ENCODE measurements at places on chromosomes 12 and 14.

GRCh38 chr12:131861261-131862083 is 33.0 kb upstream of the ULK1 start:
- no peak for DNase-seq

GRCh38 chr12:68416826-68417225 is 84.7 kb upstream of the MDM1 start:
- no peak for DNase-seq

DNA sequence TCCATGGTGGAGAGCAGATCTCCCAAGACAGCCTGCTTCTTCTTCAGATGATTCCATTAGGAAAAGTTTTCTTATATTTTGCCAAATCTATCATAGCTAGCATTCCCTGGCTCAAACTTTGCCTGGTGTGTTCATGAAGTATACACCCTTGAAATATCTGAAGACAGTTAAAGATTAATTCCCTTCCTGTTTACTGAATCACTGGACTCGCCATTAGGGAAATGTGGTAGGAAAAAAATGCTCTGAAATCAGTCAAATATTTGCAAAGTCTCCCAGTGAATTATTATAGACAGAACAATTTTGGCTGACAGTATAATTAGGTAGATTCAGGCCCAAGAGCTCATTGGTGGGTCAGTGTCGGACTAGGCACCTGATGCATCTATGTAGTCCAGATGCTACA is 86.5 kb downstream of the PDZRN4 start:
- DNase-seq = no peak

GRCh38 chr14:73700325-73700724 is 13.9 kb downstream of the PNMA1 start:
- DNase-seq = no peak

GRCh38 chr12:68326716-68327115 is 5.4 kb downstream of the MDM1 start:
- no peak for DNase-seq

DNA sequence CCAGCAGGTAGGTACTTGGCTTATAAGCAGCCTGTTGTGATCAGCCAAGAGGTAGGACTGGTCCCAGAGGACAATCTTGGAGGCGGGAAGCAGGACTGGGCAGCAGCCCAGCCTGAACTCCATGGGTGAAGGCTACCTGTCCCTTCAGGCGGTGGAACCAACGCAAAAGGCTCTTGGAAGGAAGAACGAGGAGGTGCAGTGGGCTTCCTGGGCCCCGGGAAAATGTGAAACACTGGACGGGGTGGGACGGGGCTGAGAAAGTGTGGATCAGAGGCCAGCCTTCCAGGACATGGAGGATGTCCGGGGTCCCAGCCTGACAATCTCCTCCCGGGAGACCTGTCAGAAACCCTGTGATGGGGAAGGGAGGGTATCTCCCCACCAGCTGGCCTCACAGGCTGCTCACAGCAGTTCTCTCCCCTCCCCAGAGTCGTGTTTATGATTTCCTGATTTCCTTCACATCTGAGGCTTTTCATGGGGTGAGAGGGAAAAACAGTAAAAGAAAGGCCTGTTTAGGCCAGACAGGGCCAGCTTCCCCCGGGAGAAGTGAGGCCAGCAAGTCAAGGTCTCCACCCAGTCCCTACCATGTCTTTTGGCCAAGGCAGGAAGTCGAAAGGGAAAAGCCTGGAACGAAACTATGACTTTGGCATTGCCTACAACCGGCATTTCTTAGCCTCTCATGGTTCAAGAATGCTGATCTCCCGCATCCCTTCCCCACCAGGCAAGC is 11.3 kb downstream of the CMKLR1 start:
- DNase-seq = no peak

DNA sequence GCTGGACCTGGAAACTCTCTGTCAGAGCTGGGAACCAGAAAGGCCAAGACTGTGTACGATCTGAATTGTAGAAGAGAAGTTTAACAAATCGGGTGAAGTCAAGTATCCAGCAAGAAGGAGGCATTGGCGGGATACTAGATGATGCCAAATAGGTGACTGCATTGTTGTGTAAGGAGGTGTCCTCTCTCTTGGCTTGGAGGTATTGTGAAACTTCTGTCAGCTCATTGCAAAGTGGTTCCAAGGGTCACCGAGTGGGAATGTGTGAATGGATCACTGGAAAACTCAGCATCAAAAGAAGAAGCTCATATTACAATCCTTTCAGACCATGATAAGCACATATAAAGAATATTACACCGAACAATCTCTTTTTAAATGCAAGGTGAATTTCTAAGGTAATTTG is 11.7 kb downstream of the NAV3 start:
- DNase-seq = no peak

- no peak for DNase-seq
Observed at GRCh38 chr12:69490920-69491643, 20.9 kb downstream of the FRS2 start.

DNA sequence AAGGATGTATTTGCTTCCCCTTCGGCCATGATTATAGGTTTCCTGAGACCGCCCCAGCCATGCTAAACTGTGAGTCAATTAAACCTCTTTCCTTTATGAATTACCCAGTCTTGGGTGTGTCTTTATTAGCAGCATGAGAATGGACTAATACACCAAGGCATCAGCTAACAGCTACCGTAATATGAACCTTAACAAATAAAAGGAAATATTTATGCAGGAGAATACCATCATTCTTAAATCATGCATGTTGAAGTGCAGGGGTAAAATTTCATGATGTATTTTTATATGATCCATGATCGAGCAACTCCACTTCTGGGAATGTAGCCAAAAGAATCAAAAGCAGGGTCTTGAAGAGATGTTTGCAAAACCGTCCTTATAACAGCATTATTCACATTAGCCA is 379.0 kb downstream of the NPAS3 start:
- DNase-seq = no peak

GRCh38 chr12:45138609-45139008 is 77.3 kb upstream of the ANO6 start:
- DNase-seq = no peak

- no peak for DNase-seq
Observed at GRCh38 chr14:39469094-39469710, 37.0 kb upstream of the FBXO33 start.

- no peak for DNase-seq
Observed at GRCh38 chr14:94474581-94475031, 1.4 kb downstream of the SERPINA9 start.

DNA sequence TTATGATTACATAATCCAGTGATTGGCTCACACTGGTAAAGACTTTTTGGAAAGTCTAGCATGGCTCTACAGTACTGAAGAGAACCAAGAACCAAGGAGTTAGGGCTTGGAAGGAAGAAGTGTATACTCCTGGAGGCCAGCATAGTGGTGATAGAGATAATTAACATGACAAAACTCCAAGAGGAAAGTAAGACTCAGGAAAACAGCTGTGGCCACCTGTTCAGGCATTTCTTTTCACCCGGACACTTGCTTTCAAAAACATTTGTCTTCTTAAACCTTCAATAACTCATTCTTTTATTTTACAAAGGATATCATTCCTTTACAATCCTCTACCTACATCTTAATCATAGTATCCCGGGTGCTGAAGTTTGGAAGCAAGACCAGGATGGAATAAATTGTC is 50.9 kb downstream of the KLHL28 start:
- no peak for DNase-seq
